ENCODE measurements at places on chromosomes 12 and 14.

DNA sequence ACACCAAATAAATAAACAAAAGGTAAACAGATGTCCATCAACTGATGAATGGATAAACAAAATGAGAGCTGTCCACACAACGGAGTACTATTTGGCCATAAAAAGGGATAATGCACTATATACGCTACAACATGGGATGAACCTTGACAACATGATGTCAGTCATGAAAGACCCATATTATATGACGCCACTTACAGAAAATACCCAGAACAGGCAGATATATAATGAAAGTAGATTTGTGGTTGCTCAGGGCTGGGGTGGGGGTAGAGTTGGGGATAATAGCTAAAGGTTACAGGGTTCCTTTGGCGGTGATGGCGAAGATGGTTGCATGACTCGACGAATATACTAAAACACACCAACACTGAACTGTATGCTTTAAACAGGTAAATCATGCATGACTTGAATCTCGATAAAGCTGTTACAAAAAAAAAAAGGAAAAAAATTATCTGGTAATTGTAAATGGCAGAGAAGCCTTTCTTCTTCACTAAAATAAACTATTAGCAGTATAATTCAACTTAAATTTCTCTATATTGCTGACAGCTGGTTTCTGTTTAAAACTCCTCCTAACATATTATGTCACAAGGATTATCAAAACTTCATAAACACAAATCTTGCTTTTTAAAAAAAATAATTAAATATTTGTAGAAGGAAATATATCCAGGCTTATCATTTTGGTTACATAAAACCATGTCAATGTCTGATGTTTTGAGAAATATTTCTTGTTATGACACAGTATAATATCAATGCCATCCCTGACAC, 13.9 kb downstream of the CDC42BPB start:
- no peak for DNase-seq

GRCh38 chr14:37279818-37280217, 82.1 kb downstream of the MIPOL1 start:
- DNase-seq, result no peak

GRCh38 chr14:38143659-38144505, 63.8 kb upstream of the SSTR1 start:
- DNase-seq, result no peak

GRCh38 chr12:129984106-129984505, 80.3 kb upstream of the TMEM132D start:
- DNase-seq, result no peak

- DNase-seq, result no peak
Observed at GRCh38 chr14:100591453-100592371, 4.5 kb upstream of the BEGAIN start.

- no peak for DNase-seq
Observed at GRCh38 chr14:90805662-90806540, 10.3 kb downstream of the TTC7B start.

- DNase-seq, result no peak
Observed at GRCh38 chr14:90760591-90761316, 55.5 kb downstream of the TTC7B start.

GRCh38 chr12:53798575-53798974, 46.8 kb upstream of the CISTR start:
- DNase-seq, result no peak
